ENCODE measurements at places on chromosomes 11 and 22. TPM values are rescaled to one million over a fixed set of nuclear protein-coding genes. Genes with fewer than 3 reads are reported as not detected.

Gene CRYBB2
- polyA plus RNA-seq = not detected

Gene HTATIP2
- 112 TPM for polyA plus RNA-seq

GRCh38 chr11:130106381-130106780 is 36.7 kb downstream of the APLP2 start:
- no peaks in the 10 kb centered on the region for H3K4me1 ChIP-seq
- no peak for DNase-seq
- H3K27ac ChIP-seq = no peak overlapping the region
- no peak overlapping the region for H3K4me3 ChIP-seq

Gene MIOX
- polyA plus RNA-seq = not detected

Gene MS4A1
- polyA plus RNA-seq = 3.6 TPM

Gene TRIM6
- polyA plus RNA-seq = not detected

- DNase-seq = peak; percentile 37
- H3K4me3 ChIP-seq = no peak overlapping the region
- no peaks in the 10 kb centered on the region for H3K27me3 ChIP-seq
- H3K36me3 ChIP-seq = no peaks in the 10 kb centered on the region
These were observed 31.6 kb downstream of the SIK2 start for GRCh38 chr11:111633756-111634362.

Gene MACROD1
- polyA plus RNA-seq = 6.5 TPM

GRCh38 chr11:16814410-16815046 is 76.1 kb downstream of the C11orf58 start:
- DNase-seq = no peak
- H3K36me3 ChIP-seq = no peaks in the 10 kb centered on the region
- no peaks in the 10 kb centered on the region for H3K4me1 ChIP-seq
- H3K27me3 ChIP-seq = no peaks in the 10 kb centered on the region
- no peak overlapping the region for H3K4me3 ChIP-seq

Gene PHETA2
- 2.6 TPM for polyA plus RNA-seq

Gene CBLIF
- not detected for polyA plus RNA-seq

Gene C11orf91
- not detected for polyA plus RNA-seq

Gene MMP12
- polyA plus RNA-seq = not detected

DNA sequence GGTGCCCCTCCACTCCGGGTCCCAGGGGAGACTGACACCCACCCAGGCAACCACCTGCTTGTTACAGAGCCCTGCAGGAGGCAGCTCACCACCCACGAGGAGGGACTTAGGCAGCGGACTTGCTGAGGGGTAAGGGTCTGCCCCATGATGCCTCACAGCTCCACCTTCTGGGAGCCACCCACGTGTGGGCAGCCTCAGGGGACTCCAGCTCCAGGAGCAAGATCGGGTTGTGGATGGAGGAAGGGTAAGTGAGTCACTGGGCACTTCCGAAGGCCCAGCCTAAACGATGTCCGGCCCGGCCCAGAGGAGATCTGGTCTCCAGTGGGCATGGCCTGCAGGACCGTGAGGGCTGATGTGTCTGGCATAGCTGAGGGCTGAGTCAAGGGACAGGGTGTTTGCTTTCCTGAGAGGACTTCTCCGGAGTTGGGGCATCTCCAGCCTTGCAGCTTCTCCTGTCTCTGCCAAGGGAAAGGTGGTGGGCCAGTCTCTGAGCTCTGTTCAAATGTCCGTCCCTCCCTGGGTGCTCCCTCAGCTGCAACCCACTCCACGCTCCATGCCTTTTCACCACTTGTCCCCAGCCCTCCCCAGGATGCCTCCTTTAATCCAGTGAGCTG is 32.3 kb upstream of the P2RY2 start:
- peaks cover 5% of the 10 kb centered on the region for H3K27me3 ChIP-seq
- H3K4me1 ChIP-seq = no peaks in the 10 kb centered on the region
- DNase-seq = no peak

- H3K4me3 ChIP-seq = no peak overlapping the region
- no peaks in the 10 kb centered on the region for H3K4me1 ChIP-seq
- no peaks in the 10 kb centered on the region for H3K36me3 ChIP-seq
- H3K27me3 ChIP-seq = peaks cover 9% of the 10 kb centered on the region
- H3K27ac ChIP-seq = no peak overlapping the region
These were observed 4.6 kb downstream of the SLN start for GRCh38 chr11:107707215-107707671.

DNA sequence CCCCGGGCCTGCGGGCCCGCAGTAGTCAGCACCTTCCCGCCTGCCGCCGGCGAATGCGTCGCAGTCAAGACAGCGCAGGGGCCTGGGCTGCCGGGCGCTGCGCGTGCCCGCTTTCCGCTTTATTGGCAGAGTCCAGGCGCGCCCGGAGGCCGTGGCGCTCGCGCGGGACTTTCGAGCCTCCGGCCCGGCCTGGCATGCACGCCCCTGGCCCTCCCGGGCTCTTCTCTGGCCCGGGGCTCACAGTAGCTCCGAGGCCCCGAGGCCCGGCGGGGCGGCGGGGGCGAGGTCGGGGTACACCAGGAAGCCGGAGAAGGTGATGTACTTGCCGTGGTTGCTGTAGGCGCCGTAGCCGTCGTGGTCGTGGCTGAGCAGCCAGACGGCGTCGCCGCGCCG is 3.1 kb downstream of the FAM180B start:
- peaks cover 4% of the 10 kb centered on the region for H3K36me3 ChIP-seq
- peaks cover 15% of the 10 kb centered on the region for H3K27me3 ChIP-seq
- no peak for DNase-seq

DNA sequence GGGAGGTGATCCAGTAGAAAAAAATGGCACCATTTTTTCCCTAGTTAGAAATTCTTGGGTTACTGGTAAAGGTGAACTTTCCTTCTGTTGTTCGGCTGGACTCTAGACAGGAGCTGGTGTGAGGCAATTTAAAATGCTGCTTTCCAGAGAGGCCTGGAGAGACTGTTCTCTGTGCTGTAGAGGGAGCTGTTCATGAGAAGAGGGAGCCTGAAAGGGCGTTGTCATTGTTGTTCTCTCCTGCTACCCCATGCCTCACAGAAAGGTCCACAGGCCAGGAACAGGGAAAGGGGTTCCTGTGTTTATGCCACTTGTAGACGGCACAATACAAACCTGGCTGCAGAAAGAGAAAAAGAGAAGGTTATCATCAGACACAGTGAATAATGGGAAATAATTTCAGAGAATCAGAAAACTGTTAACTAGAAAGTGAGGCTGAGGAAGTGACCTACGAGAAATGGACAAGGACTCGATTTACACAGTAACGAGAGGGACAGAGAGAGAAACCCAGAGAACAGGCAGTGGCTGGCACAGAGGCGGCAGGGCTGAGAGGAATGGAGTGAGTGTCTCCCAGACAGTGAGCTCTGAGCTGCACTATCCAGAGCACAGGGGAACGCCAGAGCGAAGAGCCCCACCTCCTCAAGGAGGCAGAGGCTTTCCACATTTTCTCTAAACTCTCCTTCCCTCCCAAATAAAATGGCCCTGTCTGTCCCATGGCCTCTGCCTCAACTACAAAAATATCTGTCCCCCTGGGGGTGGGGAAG is 109.2 kb downstream of the RRM1 start:
- H3K4me3 ChIP-seq = no peak overlapping the region
- no peak for DNase-seq

Gene TMEM225
- not detected for polyA plus RNA-seq

GRCh38 chr22:46613606-46614021 is 6.6 kb upstream of the GRAMD4 start:
- DNase-seq = no peak
- H3K27me3 ChIP-seq = no peaks in the 10 kb centered on the region
- H3K36me3 ChIP-seq = no peaks in the 10 kb centered on the region
- peak overlapping the region; percentile 87 for H3K4me3 ChIP-seq
- H3K4me1 ChIP-seq = peaks cover 25% of the 10 kb centered on the region
- H3K27ac ChIP-seq = no peak overlapping the region

GRCh38 chr11:83303316-83303715 is 17.1 kb upstream of the CCDC90B start:
- no peak overlapping the region for H3K4me3 ChIP-seq
- no peak overlapping the region for H3K27ac ChIP-seq
- no peaks in the 10 kb centered on the region for H3K36me3 ChIP-seq
- no peaks in the 10 kb centered on the region for H3K4me1 ChIP-seq
- no peak for DNase-seq

DNA sequence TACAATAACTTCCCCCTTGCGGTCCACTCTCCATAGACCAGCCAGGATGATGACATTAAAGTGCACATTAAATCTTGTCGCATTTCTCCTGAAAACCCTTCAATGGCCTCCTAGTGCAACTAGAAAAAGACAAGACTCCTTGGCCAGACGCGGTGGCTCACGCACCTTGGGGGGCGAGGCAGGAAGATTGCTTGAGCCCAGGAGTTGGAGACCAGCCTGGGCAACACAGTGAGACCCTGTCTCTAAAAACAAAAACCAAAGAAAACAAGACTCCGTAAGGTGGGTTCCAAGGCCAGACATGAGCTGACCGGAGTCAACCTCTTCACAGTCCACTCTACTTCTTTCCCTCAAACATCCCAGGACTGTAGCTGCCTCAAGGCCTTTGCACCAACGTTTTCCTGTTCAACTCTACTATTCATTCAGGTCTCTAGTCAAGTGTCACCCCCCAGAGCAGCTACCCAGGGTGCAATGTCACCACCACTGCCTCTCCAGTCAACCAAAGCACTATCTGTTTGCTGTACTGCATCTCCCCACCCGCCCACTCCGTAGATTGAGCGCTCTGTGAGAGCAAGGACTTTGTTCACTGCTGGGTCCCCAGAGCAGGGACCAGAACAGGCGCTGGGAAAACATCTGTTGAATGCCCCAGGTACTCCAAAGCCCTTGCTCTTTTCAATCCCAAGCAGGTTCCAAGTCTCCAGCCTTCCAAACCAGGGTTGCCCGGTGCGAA is 739 bp downstream of the ZMAT5 start:
- peaks cover 14% of the 10 kb centered on the region for H3K36me3 ChIP-seq
- DNase-seq = no peak
- peak overlapping the region; percentile 86 for H3K27ac ChIP-seq

DNA sequence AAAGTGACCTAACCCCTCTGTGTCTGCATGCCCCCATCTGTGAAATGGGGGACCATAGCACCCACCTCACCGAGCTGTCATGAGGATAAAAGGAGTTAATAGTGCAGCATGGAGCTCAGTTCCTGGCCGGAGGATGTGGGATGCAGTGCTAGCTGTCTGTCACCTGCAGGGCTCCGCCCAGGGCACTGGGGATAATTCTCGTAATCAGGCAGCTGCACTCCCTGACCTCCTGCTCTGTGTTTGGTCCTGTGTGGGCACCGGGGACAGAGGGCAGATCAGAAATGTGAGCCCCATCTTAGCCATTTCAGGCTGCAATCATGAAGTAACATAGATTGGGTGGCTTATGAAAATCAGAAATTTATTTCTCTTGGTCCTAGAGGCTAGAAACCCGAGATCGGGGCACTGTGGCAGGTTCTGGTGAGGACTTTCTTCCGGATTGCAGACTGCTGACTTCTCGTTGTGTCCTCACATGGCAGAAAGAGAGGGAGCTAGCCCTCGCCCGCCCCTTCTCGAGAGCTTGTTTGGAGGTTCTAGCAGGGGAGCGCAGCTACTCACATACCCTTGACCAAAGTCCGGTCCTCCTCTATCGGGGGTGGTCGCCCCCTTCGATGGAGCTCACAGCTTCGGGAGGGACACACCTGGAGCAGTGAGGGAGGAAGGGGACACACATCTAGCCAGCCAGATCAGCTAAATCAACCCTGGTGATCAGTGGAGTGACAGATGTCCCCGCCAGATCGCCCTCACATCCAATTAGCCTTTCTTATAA is 3.2 kb downstream of the KCTD17 start:
- H3K4me1 ChIP-seq = peaks cover 19% of the 10 kb centered on the region
- no peaks in the 10 kb centered on the region for H3K27me3 ChIP-seq
- H3K4me3 ChIP-seq = no peak overlapping the region
- peaks cover 30% of the 10 kb centered on the region for H3K36me3 ChIP-seq

DNA sequence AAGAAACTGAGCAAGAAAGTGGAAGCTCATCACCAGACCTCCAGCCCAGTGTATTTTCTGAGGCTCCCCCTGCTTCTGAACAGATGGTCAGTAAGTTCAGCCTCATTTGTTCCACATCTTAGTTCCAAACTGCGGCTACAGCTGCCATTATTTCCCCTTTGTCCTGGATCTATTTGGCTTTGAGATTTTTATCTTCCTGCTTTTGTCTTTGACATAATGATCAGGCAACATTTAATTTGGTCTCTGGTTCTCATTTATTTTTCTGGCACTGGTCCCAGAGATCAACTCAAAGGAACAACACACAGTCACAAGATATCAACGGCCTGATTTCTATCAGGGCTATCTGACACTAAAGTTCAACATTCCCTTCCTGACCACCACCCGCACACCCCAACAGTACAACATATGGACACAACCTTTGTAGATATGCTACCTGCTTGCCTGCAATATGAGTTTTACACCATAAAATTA is 137.5 kb downstream of the FAM76B start:
- H3K27me3 ChIP-seq = no peaks in the 10 kb centered on the region
- no peaks in the 10 kb centered on the region for H3K4me1 ChIP-seq
- H3K4me3 ChIP-seq = no peak overlapping the region
- no peak for DNase-seq
- H3K27ac ChIP-seq = no peak overlapping the region
- no peaks in the 10 kb centered on the region for H3K36me3 ChIP-seq

DNA sequence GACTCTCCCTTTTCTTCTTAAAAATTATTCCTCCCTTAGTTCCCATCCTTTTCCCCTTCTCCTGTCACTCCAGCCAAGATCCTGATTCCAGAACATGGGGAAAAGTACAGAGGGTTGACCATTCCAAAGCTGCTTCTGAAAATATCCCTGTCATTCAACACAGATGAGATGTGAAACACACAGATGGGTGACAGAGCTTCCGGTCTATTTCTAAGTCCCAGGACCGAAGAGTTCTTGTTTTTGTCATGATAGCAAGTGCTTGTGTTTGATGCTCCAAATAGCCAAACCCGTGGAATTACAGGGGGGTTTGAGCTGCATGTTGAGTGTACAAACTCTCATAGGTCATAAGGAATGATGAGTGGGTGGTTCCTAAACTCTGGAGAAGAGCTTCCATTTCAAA is 57.9 kb downstream of the PARVA start:
- H3K27me3 ChIP-seq = no peaks in the 10 kb centered on the region
- H3K4me1 ChIP-seq = no peaks in the 10 kb centered on the region
- DNase-seq = no peak
- H3K36me3 ChIP-seq = no peaks in the 10 kb centered on the region
- no peak overlapping the region for H3K27ac ChIP-seq
- no peak overlapping the region for H3K4me3 ChIP-seq

DNA sequence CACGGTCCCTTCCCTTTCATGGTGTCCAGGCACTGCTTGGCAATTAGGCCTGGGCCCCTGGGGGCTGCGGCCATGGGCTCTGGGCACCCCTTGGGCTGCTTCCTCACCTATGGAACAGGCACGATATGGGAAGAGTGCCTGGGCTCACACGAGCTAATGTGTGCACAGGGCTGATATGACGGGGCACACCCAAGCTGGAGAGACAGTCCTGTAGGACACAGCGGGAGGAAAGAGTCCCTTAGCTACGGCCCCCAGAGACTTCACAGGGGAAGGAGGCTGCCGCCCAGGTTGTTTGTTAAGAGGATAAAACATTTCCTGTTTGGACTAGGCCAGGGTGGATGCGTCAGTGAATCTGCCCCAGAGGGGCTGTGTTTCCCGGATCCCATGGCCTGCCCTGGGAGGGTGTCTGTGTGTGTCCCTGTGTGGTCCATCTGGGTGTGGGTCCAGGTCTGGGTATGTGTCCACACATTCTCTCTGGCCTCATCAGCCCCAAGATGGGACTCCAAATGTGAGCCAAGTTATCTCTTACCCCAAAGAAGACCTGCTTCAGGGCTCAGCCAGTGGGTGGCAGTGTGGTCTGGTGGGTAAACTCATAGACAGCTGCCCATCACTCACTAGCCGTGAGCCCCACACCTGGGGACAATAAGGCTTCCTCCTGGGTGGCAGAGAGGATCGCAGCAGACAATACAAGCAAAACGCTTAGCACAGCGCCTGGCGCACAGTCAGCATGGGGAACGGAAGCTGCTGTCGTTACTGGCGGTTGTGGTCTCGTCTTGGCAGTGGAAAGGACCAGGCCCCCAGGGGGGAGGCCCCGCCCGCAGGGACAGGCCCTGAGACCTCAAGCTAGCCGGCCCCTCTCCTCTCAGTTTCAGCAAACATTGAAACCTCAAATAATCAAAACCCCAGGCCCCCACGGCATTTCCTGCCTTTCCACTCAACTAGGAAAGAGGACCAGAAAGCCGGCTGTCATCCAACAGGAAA is 3.2 kb upstream of the EMID1 start:
- no peak overlapping the region for H3K27ac ChIP-seq
- H3K4me3 ChIP-seq = peak overlapping the region; percentile 41
